ENCODE measurements at places on chromosomes 6 and 20.

DNA sequence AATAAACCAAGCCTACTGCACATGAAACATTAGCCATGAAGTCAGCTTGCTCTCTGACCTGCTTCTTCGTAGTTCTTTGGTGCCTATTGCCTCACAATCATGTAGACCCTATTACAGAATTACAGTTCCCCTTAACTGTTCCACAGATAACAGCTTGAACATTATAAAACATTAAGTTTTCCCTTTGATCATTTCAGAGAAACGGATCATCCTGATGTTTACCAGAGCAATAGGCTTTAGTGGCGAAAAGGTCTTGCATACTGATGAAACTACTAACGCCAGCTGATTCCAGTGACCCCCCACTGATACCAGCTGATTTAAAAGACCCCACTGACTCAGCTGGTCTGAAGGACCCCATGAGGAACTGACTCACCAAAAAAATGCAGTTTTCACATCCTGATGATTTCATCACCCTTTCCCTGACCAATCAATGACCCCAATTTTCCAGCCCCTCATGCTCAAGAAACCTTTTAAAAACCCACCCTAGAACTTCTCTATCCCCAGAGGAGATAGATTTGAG is 39.4 kb upstream of the MLIP start:
- DNase-seq: no peak

- no peak for DNase-seq
Measured at GRCh38 chr20:1212023-1212422, 8.8 kb downstream of the C20orf202 start.

DNA sequence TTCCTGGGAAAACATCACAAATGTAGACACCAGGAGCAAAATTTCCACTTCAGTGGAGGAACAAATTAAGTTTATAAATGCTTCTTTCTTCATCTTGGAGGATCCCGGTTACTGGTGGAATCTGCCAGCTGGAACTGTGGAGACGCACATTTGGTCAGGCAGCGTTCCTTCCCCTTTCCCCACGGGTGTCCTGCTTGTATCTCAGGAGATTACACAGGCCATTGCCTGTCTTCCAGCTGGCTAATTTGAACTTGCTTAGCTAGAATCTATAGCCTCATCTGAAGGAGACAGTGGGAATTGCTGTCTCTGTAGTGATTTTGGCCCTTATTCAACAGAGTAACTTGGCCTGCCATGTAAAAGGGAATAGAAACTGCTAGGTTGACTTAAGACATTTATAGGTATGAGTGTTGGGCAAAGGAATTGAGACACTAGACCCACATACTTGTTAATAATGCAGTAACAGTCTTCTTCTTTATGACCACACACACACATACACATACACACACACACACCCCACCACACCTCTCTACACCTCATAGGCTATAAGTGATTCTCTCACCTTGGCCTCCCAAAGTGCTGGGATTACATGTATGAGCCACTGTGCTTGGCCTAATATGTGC is 34.4 kb downstream of the TSBP1 start:
- DNase-seq: no peak

DNA sequence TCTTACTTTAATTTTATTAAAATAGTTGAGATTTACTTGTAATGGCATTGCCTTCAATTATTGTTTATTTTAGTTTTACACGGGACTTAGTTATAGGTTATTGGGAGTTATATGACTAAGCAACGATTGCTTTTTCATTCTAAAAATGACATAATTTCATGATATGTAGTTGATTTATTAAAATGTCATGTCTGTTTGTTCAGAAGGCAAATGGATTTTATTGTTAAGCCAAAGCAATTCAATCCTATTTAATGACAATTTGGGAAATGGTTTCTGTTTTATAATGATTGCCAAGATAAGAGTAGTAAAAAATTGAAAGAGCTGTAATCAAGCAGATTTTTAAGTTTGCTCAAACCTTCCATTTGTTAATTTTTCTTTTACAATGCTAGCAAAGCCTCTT is 74.7 kb downstream of the PHACTR2 start:
- DNase-seq: no peak

- no peak for DNase-seq
Measured at GRCh38 chr6:95923518-95923917, 92.3 kb upstream of the FUT9 start.

GRCh38 chr20:40717343-40717865 is 28.4 kb upstream of the MAFB start:
- DNase-seq: no peak

DNA sequence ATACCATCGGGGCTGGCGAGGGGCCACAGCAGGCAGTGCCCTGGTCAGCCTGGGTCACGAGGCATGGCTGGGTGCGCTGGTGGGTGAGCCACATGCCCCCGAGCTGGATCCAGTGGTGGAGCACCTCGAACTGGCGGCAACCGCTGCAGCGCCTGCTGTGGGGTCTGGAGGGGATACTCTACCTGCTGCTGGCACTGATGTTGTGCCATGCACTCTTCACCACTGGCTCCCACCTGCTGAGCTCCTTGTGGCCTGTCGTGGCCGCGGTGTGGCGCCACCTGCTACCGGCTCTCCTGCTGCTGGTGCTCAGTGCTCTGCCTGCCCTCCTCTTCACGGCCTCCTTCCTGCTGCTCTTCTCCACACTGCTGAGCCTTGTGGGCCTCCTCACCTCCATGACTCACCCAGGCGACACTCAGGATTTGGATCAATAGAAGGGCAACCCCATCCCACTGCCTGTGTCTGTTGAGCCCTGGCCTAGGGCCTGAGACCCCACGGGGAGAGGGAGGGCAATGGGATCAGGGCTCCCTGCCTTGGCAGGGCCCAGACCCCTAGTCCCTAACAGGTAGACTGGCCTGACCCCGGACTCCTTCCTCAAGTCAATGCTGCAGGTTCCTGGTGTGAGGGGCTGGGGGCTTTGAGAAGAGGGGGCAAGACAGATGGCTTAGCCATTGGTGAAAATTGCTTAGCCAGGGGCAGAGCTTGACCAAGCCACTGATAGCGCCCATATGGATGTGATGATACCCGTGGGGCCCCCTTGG is 598 bp downstream of the TMEM239 start:
- DNase-seq: no peak

- no peak for DNase-seq
Measured at GRCh38 chr6:135782546-135782945, 69.0 kb upstream of the PDE7B start.

All from AG09309 (cell line).